ENCODE measurements at places on chromosomes 4 and X. TPM values are rescaled to one million over a fixed set of nuclear protein-coding genes. Genes with fewer than 3 reads are reported as not detected.

GRCh38 chr4:40289366-40290188 lies 45.6 kb upstream of the CHRNA9 start:
- no peak for DNase-seq

GRCh38 chr4:135508006-135508714 lies 1306.6 kb upstream of the PABPC4L start:
- DNase-seq: no peak

DNA sequence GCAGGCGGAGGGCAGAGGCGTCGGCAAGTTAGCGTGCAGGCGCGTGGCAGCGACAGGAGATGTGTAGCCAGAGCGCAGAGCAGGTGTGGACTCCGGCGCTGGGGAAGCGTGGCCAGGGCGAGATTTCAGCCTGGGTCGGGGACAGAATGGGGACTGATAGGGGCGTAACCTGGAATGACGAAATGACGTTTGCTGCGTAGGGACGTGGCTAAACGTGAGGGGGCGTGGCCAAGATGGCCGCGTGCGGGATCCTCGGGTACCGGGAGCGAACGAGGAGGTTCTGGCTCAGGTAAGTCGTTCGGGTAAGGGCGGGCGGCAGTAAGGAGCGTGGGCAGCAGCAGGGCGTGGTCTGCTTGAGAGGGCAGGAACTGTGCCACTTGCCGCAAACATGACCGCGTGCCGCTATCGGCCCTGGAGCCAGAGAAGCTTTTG lies 10.9 kb upstream of the CLTRN start:
- DNase-seq: peak; percentile 58

DNA sequence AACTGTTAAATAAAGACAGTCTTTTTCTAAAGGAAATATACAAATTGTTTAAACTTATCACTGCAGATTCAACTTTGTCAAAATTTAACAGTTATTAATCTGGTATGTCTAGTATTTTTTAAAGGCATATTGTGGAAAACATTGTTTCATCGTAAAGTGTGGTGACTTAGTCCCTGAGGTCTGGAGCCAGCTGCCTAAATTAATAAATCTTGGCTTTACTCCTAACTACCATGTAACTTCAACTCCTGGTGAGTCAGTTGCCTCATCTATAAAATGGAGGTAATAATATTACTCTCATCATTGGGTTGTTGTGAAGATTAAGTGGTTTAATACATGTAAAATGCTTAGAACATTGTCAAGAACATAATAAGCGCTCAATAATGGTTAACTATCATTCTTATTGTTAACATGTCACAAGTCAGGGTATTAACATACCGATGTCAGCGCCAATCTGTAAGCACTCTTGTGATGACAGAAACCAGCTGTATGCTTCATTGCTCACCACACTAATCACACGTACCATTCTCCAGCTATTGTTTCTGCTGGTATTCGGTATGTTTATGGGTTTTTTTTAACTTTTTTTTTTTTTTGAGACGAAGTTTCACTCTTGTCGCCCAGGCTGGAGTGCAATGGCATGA lies 14.1 kb upstream of the SMIM43 start:
- no peak for DNase-seq

GRCh38 chr4:76748649-76749048 lies 149.3 kb downstream of the SOWAHB start:
- DNase-seq: peak; percentile 30

DNA sequence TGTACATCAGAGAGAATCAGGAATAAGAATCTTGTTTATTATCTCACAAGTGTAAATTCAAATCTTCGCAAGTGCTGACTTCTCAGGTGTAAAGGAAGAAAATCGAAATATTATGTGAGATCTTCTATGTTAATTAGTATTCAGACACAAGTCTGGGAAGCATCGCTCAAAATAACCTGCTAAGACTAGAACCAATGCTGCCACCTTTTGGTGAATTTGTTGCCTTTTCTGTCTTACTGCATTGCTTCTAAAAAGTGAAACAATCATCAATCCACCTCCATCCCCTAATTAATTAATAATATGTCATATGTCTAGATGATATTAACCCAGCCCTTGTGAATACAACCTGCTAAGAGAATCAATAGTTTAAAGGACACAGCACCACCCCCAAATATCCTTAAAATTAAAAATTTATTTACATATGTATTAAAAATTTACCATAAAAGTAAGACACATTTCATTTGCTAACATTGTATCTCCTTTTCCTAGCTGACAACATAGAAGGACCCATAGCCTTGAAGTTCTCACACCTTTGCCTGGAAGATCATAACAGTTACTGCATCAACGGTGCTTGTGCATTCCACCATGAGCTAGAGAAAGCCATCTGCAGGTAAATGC lies 3.5 kb downstream of the EPGN start:
- DNase-seq: peak; percentile 38

GRCh38 chr4:73690051-73690738 lies 50.2 kb upstream of the CXCL8 start:
- no peak for DNase-seq

GRCh38 chrX:143296521-143296920 lies 220.8 kb downstream of the SPANXN3 start:
- no peak for DNase-seq

- DNase-seq: no peak
Observed at GRCh38 chrX:154348114-154348531, 26.3 kb downstream of the FLNA start.

The ASB9 gene
- total RNA-seq: 2.8 TPM

The GLUD2 gene
- total RNA-seq: 0.46 TPM

The MAP3K15 gene
- 1.7 TPM for total RNA-seq

The TMEM150C gene
- 10.5 TPM for total RNA-seq

The VAMP7 gene
- 29.1 TPM for total RNA-seq

The FGFRL1 gene
- 5.2 TPM for total RNA-seq

The GPR143 gene
- total RNA-seq: 16.8 TPM

All from endothelial cell (in vitro differentiated cells).